ENCODE measurements at places on chromosomes 11 and 22.
A peak's percentile ranks its signal among the peaks of the same experiment; 100 is the strongest.

GRCh38 chr11:66880496-66881450 is 23.9 kb downstream of the LRFN4 start:
- DNase-seq, result no peak

DNA sequence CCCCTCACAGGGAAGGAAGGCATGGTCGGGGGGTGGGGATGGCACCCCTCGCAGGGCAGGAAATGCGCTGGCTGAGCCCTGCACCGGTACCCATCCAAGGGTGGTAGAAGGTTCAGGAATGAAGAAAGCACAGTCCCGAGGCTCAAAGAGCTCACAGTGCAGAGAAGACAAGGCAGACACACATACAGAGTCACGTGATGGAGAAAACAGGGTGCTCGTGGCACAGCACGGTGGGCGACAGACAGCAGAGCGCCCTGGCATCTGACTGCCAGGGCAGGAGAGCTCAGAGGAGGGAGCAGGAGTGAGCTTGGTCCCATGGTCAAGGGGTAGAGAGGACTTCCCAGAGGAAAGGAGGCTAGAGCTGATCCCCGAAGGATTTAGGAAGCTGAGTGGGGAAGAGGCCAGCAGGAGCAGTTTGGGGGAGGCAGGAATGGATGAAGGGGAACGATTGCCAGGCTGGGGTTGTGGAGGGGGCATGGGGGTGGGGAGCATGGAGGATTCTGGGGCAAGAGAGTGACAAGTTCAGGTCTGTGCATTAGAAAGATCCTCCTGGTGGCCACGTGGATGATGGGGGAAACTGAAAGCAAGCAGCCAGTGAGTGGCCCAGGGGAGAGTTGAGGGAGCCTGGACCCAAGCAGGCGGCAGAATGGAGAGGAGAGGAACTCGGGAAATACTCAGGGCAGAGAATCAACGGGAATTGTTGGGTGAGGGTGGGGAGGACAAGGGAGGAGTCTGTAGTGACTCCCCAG is 43.9 kb downstream of the PDE2A start:
- DNase-seq, result no peak

- DNase-seq, result peak; percentile 9
Observed at GRCh38 chr11:40140560-40140959, 1318.9 kb downstream of the LRRC4C start.

DNA sequence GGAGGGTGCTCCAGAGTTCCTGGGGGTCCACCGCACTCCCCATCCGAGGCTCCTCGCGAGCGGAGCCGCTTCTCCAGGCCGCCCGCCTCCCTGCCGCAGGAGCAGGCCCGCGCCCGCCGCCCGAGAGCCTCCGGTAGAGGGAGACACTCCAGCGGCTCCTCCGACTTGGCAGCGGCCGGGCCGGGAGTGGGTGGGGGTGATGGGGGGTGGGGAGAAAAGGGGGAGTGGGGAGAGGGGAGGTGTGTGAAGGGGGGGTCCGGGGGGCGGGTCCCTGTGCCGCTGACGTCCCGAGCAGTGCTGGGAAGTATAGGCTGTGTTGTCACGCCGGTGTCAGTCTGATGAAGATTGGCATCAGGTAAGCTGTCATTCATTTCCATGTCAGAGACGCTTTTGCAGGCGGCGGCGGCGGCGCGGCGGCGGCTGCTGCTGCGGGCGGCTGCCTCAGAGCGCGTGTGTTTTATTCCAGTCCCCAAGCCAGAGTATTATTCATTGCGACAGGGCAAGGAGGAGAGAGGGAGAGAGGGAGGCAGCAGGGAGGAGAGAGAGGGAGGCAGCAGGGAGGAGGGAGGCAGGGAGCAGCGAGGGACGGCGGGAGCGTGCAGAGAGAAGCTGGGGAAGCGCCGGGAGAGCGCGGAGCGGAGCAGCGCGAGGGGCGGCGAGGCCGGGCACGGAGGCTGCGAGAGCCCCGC is at the start of gene PKNOX2:
TSS of gene PKNOX2 (plus strand) at position 330 of the 689 bp plus-strand sequence. CDS start 186,555 bp downstream, outside the sequence.
- DNase-seq, result peak; percentile 61

- peak; percentile 72 for DNase-seq
Observed at GRCh38 chr11:26971961-26972360, 22.0 kb upstream of the FIBIN start.

GRCh38 chr11:47991266-47991830 is 11.0 kb downstream of the PTPRJ start:
- DNase-seq, result no peak

Measured in fibroblast of skin of right biceps (primary cell).